ENCODE measurements at places on chromosomes 16 and 17.

DNA sequence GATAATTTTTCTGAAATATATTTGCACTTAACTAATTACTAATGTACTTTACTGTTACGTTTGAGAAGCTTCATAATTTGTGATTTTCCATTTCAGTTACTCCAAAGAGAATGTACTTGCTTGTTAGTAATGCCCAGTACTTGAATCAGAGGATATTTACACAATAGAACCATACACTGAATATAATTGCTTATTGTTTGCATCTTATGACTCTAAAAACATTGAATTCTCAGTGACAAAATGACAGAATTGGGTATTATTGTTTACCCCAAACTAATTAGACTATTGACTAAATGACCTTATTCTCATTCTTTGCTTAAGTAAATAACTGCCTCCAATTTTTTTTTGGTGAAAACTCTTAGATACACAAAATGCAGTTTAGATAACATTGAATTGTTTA lies 8.9 kb downstream of the CCP110 start:
- DNase-seq = no peak

DNA sequence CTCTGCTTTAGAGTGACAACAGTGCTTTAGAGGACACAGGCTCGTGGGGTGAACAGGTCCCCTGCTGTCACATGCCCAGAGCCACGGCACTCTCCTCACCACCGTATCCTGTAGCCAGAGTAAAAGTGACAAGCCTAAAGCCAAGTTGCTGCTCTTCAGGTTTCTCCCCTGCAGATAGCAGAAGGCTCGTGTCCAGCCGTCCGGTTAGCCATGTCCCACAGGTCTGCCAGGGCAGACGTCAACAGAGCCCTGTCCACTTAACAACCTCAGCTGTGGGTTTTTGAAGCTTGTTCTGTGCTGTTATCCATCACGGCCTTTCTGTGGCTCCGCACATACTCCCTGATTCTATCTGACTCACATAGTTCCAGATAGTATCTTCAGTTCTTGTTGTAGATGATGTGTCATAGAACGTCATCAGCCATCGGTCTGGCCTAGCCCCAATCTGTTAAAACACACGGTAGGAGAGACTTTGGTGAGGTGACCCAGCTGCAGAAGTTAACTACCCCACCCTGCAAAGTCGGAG lies 100.7 kb downstream of the SOCS1 start:
- DNase-seq = no peak

DNA sequence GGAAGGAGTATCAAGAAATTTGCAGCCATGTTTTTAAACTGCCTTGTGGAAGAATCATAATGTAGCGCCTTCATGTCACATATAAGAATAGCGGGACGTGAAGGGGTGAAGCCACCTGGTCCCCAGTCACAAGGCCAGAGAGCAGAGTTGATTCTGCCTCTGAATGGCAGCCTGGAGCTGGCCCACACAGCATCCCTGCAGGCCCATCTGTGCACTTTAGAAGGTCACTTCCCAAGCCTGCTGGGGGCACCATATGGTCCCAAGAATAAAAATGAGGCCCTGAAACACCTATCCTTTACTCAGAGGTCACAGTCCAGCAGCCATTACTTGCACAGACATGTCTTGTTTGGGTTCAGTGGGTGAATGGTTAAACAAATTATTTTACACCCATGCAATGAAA lies 15.0 kb downstream of the CD300E start:
- no peak for DNase-seq

- peak; percentile 29 for DNase-seq
Measured at GRCh38 chr17:48052956-48053757, 5.0 kb downstream of the NFE2L1 start.

GRCh38 chr16:86814256-86814655 lies 235.9 kb downstream of the FOXL1 start:
- no peak for DNase-seq

DNA sequence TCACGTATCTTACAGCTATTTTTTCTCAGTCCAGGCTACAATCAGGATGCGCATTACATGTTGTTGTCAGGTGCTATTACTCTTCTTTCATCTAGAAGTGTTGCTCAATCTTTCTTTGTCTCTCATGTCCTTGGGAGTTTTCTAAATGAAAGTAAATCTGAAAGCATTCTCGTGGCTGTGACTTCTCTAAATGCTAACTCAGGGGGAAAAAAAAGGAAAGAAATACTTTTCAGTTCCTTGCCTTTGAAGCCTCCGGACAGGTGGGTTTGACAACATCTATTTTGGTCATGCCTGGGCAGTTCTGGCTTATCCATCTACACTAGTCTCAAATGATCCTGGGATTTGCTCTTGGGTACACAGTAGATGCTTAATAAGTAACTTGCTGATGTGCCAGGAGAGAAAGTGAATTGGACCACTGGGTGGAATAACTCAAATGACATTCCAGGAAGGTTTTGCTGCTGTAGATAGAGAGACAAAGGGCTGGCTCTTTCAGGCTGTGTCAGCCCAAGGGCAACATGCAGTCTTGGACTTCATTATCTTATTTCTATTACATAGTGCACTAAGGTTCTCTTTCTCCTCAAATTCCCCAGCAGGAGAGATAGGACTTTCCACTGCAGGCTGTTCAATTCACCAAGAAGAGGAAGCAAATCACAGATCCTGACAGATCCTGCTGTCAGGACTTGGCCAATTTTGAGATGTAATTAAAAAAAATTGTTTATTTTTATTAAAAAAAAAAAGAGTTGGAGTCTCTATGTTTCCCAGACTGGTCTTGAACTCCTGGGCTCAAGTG lies 63.6 kb upstream of the NFAT5 start:
- no peak for DNase-seq

DNA sequence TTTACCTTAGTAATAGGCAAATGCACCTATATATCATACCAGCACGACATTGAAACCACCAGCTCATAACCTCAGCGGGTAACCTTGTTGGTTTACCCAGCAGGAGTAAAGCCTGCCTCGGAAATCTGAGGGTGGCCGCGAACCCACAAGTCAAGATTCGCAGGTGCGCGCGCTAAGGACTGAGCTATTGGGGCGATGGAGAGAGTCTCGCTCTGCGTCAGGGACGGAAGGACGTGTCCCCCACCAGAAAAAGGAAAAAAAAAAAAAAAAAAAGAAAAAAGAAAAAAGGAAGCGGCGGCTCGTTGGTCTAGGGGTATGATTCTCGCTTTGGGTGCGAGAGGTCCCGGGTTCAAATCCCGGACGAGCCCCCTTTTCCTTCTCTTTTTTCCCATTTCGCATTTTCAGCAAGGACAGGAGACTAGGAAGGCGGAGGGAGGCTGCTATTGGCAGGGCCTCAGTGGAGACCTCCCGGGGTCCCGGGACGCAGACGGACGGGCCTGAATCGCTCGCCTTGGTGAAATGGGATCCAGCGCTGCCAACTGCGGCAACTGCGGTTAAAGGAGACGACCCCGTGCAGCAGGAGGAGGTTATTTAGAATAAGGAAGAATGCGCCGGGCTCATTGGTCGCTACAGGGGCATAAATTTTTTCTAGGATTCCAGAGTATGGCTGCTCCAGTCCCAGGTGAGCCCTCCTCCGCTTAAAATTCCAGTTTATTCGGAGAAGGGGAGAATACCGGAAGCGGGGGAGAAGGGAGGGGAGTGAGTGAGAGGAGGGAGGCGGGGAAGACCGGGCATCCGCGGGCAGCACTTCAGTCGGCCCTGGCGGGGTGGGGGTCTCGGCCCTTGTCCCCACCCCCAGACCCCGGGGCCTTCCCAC lies at the start of gene OR1F1:
TSS of gene OR1F1 (plus strand) at position 407 of the 877 bp plus-strand sequence.
- peak; percentile 59 for DNase-seq

DNA sequence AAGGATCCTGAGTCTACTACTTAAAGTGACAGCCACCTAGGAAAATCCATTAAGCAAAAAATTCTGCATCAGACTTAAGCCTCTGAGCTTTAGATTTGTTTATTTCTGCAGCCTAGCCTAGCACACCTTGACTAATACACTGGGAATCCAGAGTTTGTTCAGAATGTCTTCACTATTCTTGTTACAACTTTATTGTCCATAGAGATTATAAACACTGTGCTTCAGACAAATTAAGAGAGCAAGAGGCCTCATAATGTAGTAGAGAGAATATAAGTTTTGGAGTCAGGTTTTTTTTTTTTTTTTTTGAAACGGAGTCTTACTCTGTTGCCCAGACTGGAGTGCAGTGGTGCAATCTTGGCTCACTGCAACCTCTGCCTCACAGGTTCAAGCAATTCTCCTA lies 8.9 kb upstream of the THUMPD1 start:
- no peak for DNase-seq

GRCh38 chr16:4038448-4038847 lies 77.8 kb downstream of the ADCY9 start:
- DNase-seq = no peak

Measured in nephron progenitor cell (in vitro differentiated cells).